ENCODE measurements at places on chromosomes 1 and 21.

DNA sequence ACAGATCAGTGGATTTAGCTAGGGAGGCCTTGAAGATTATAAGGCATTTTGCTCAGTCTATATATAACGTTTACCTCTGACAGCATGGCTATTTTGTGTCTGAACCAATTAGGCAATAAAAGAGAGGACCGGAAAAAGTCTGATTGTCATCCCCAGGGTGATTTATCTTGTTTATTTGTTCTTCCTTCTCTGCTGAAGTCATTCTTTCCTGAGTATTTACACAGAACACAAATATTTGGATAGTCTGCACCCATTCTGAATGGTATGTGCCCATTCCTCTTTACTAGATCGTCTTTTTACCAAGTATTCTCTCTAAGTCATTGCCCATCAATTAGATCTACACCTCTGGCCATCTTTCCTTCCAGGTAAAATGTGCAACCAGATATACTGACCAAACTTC is 1602.9 kb downstream of the KCNT2 start:
- no peak for DNase-seq

- no peak for DNase-seq
Measured at GRCh38 chr1:82319546-82319945, 518.8 kb downstream of the ADGRL2 start.

- DNase-seq: no peak
Measured at GRCh38 chr1:245279346-245279745, 124.6 kb downstream of the KIF26B start.

DNA sequence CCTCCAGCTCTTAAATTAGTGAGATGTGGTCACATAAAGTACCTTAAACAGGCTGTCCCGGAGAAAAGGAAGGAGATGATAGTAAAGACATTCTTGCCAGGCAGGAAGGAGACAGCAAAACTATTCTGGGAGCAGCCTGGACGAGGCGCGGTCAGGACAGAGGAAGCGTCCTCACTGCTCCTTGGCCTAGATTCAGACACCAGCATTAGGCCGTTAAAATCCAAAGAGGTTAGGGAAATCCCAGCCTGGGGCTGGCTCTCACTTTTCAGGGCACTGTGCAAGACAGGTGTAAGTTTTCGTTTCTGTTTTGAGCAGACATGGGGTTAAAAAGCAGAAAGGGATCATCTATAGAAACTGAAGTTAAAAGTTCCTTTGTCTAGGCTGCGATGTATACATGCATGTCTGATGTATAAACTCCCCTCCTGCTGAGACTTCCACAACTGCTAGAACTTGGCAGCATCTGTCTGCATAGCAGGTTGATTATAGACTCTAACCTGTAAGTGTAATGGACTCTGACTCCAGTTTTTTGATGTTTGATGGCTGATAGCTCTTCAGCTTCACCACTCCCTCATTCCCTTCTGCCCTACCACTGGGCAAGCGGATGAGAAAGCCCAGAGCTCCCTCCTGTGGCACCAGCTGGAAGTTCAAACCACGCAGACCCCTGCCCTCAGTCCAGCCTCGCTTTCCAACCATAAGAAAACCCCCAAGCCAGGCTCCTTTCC is 21.5 kb downstream of the STPG1 start:
- peak; percentile 62 for DNase-seq

DNA sequence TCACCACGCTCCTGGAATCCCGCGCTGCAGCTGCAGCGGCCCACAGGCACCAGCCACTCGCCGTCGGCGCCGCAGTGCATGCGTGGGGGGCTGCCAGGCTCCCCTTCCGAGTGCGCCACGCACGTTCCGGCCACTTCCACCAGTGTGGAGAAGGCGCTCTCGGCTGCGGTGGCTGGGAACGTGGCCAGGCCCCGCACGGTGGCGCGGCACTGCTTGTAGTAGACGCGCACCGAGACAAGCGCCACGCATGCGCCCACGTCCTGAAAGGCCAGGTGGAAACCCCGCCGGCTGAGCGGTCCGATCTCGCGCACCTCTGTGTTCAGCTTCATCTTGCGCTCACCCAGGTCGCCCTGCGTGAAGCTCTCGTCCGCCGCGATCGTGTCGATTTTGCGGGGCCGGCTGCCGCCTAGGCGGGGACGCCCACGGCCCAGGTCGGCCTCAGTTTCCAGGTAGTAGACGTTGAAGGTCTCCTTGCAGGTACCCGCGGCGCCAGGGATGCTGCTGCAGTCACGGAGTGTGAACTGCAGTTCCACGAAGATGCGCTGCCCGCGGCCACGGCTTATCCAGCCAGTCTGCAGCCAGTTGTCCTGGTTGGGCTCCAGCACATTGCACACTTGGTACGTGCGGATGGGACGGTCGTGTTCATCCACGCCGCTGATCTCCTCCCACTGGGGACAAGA is 3.4 kb downstream of the EPHA10 start:
- DNase-seq: no peak

All from activated naive CD4-positive, alpha-beta T cell treated with anti-CD3 and anti-CD28 coated beads, Interleukin-2, amount 50 U/mL, for 16 hours (primary cell).